ENCODE measurements at places on chromosomes 2 and 18. TPM values are rescaled to one million over a fixed set of nuclear protein-coding genes. Genes with fewer than 3 reads are reported as not detected.
A peak's percentile ranks its signal among the peaks of the same experiment; 100 is the strongest.

- no peaks in the 10 kb centered on the region for H3K4me1 ChIP-seq
- H3K27ac ChIP-seq: no peak overlapping the region
- no peaks in the 10 kb centered on the region for H3K27me3 ChIP-seq
- DNase-seq: no peak
These were observed 593.4 kb downstream of the DCC start for GRCh38 chr18:52933356-52933755.

Gene PSMA8
- total RNA-seq: 2.1 TPM

- H3K4me3 ChIP-seq: no peak overlapping the region
- H3K27me3 ChIP-seq: no peaks in the 10 kb centered on the region
- H3K4me1 ChIP-seq: no peaks in the 10 kb centered on the region
- DNase-seq: no peak
These were observed 1168.0 kb downstream of the SUCLG1 start for GRCh38 chr2:83291083-83291482.

DNA sequence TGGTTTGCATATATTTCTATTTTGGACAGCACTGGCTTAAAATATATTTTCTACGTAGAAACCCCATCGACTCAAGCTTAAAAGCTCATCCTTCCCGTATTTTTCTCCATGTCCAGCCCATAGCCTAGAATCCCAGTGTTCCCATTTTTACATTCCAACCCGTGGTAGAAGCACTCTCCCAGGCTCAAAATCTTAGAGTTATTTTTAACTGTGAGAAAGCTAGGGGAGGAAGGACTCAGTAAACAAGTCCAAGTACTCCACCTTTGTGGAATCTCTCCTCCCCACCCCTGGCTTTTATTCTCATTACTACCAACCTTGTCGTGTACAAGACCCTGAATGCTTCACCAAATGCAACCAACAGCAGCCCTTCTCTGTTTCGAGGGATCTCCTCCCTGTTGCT is 69.8 kb downstream of the KLF7 start:
- no peak overlapping the region for H3K27ac ChIP-seq
- peaks cover 15% of the 10 kb centered on the region for H3K36me3 ChIP-seq
- H3K27me3 ChIP-seq: no peaks in the 10 kb centered on the region
- peaks cover 22% of the 10 kb centered on the region for H3K4me1 ChIP-seq
- H3K4me3 ChIP-seq: no peak overlapping the region

Gene PLCD4
- total RNA-seq: 0.19 TPM

- H3K27me3 ChIP-seq: peaks cover 10% of the 10 kb centered on the region
- no peak for DNase-seq
- H3K4me3 ChIP-seq: no peak overlapping the region
- no peak overlapping the region for H3K27ac ChIP-seq
- no peaks in the 10 kb centered on the region for H3K4me1 ChIP-seq
These were observed 101.2 kb downstream of the MCFD2 start for GRCh38 chr2:46814160-46814961.

GRCh38 chr18:7657937-7658336 is 90.8 kb downstream of the PTPRM start:
- H3K27ac ChIP-seq: no peak overlapping the region
- H3K36me3 ChIP-seq: no peaks in the 10 kb centered on the region
- H3K4me3 ChIP-seq: no peak overlapping the region
- no peak for DNase-seq

DNA sequence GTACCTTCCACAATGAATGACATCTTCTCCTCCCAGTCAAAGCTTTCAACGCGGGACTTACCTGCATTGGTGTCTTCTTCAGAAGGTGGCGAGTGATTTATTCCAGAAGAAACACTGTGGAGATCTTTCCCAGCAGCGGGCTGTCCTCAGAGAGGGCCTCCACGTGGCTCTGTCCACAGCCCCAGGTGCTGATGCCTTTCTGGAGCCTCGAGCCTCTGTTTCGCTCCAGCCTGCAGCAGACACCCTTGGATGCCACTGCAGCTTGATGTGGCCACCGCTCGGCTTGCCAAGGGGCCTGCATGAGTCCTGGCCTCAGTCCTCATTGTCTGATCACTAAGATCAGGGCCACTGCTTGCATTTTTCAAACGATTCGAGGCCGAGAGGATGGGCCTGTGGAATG is 46.6 kb upstream of the GALR1 start:
- peaks cover 25% of the 10 kb centered on the region for H3K4me1 ChIP-seq
- no peaks in the 10 kb centered on the region for H3K36me3 ChIP-seq
- H3K4me3 ChIP-seq: no peak overlapping the region
- H3K27me3 ChIP-seq: no peaks in the 10 kb centered on the region
- no peak overlapping the region for H3K27ac ChIP-seq
- no peak for DNase-seq

Gene ABCB11
- not detected for total RNA-seq

DNA sequence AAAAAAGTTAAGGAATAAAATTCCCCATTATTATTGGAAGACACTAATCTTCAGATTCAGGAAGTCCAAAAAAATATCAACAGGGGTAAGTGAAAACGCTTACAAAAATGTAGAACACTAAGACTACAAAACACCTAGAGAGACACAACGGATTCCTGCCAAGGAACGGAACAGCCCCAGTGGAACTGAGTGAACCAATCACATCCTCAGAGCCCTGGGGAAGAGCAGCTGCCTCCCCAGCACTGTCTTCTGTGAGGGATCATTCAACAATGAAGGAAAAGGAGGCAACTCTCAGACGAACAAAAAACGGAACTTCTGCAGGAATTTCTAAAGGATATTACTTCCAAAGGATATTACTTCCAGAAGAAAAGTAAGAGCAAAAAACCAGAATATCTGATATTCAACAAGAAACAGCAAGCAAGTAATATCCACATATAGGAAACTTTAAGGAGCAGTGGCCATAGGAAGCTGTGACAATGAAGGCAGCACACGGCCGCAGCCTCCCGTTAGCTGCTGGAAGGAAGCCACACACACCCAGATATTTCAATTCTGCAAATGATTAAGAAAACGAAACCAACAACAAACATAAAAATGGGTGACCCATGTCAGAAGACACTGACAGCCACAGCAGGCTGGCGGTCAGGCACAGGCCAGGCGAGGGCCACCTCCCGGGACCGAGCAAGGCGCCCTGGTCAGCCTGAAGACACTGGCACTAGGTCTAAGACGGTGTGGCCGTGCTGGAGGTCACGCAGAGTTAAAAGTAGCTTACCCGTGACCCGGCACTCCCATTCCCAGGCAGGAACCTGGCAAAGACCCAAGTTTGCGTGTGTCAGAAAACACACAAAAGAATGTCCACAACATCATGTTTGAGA is 81.8 kb downstream of the HDAC4 start:
- H3K27ac ChIP-seq: peak overlapping the region; percentile 77
- H3K36me3 ChIP-seq: peaks cover 10% of the 10 kb centered on the region
- no peaks in the 10 kb centered on the region for H3K27me3 ChIP-seq

Gene SERPINB2
- not detected for total RNA-seq

Gene CYS1
- total RNA-seq: not detected

Gene IL36G
- total RNA-seq: not detected

All from activated naive CD4-positive, alpha-beta T cell treated with anti-CD3 and anti-CD28 coated beads for 36 hours (primary cell).